ENCODE measurements at places on chromosomes 7 and 10.

DNA sequence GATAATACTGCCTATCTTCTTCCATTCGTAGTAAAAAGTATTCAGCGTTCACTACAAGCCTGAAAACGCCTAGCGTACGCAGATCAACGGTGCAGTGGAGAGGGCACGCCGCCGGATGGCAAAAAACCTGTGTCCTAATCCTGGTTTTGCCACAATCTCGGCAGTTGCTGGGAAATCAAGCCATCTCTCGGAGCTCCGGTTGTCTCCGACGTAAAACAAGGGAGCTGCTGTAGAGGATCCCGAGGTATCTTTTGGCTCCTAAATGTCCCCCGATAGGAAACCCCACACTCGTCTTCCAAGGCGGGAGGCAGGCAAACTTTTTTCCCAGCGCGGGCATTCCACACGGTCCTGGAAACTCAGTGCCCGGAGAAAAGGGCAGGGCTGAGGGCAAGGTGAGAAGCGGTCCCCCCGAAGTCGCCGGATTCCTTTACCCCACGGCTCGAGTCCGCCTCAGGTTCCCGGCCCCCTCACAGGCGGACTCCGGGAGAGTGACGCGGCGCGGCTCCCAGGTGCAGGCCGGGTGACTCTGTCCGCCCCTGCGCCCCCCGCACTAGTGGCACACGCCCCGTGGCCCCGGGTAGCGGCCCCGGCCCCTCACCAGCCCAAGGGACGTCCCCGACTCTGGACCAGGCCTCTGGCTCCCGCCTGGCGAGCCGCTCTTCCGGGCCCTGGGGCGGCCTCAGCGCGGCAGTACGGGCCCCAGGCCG is 649 bp downstream of the IDE start:
- no peak for DNase-seq

DNA sequence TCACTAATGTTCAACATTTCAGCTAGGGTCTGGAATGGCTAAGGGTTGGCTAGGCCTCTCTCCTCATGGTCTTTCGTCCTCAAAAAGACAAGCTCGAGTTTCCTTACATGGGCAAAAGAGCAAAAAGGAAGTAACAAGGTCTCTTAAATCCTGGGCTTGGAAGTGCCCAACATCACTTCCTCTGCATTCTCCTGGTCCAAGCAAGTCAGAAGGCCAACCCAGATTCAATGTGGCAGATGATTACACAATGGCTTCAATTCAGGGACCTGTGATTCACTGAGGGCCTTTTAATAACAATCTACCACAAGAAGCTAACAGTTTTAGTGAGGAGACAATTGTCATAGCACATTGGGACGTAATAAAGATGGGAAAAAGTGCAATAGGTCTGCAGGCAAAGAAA is 4.4 kb upstream of the NUP205 start:
- no peak for DNase-seq

DNA sequence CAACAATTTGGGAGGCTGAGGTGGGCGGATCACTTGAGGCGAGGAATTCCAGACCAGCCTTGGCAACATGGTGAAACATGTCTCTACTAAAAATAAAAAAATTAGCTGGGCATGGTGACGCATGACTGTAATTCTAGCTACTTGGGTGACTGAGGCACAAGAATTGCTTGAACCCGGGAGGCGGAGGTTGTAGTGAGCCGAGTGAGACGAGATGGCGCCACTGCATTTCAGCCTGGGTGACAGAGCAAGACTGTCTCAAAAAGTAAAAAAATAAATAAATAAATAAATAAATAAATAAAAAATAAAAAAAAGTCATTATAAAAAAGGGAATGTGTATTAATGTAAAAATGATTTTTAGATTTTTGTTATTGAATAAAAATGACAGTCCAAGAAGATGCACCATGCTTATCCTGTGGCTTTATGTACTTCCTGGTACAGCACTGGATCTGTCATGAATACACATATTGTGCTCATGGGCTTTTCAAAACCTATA is 658.8 kb upstream of the LRRN3 start:
- no peak for DNase-seq

- DNase-seq, result no peak
Observed at GRCh38 chr10:86100581-86101061, 266.0 kb downstream of the GRID1 start.

DNA sequence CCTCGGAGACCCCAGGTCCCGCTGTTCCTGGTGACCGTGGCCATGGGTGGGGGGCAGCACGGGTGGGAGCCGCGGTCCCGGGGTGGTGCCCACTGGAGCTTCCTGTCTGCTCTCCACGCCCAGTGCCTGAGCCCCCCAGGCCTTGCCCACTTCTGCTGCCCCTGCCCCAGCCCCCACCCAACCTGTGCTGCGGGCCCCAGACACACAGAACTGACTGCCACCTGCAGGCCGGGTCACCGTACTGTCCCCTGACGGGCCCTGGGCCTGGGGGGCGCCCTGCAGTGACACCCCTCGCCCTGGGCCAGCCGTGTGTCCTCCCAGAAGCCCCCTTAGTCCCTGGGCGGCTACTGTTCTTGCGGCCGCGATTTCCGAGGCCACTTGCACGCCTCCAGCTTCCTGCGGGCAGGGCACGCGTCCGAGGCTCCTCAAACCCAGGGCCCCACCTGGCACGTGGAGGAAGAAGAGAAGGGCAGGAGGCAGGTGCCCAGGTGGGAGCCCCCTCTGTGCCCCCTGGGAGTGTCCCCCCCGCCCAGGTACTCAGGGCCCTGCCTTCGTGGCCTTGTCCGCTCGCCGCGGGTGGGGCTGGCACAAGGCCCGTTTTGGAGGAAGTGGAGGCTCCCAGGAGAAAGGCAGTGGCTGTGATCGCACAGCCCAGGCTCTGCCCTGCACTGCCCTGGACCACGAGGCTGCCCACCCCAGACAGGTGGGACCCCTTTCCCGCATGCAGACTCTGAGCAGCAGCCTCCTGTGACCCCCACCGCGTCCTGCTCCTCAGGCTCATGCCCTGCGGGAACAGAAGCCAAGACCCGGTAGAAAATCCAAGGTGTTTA is 10.4 kb downstream of the TMEM184A start:
- no peak for DNase-seq

GRCh38 chr10:51617576-51618235 is 81.7 kb downstream of the CSTF2T start:
- no peak for DNase-seq

DNA sequence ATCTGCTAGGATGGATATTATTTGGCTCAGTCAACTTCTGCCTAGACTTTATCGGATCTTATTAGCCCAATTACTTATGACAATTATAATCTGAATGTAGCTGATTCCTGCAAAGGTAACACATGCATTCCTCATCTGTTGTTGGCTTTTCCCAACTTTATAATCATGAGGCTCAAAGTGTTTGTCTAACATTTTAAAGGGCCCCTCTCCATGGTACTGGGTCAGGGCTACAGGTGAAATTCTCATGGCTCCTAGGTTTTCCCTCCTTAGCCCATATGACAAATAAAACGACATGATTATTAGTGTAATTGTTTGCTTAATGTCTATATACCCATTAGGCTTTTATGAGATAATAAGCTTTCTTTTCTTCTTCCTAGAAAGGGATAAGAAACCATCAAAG is 4.2 kb upstream of the LRGUK start:
- no peak for DNase-seq

DNA sequence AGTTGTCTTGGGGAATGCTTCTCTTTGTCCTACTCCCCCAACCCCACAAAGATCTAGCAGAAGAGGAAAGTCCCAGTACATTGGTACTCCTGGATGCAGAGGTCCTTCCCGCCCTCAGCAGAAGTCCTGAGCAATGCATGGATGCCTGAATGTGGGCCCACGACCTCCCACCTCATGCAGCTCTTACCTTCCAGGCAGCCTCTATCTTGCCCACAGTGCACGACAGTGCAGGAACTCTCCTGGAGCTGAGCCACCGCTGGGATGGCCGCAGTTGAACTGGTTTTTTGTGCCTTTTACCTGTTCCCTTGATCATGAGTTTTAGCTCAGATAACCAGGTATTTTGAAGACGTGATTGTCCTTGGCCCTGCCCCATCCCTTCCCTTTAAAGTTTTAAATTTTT is 37.9 kb downstream of the LRRC4 start:
- no peak for DNase-seq

GRCh38 chr10:86261941-86262687 is 104.5 kb downstream of the GRID1 start:
- DNase-seq, result no peak

- no peak for DNase-seq
Observed at GRCh38 chr10:112215342-112215774, 31.8 kb upstream of the GPAM start.

DNA sequence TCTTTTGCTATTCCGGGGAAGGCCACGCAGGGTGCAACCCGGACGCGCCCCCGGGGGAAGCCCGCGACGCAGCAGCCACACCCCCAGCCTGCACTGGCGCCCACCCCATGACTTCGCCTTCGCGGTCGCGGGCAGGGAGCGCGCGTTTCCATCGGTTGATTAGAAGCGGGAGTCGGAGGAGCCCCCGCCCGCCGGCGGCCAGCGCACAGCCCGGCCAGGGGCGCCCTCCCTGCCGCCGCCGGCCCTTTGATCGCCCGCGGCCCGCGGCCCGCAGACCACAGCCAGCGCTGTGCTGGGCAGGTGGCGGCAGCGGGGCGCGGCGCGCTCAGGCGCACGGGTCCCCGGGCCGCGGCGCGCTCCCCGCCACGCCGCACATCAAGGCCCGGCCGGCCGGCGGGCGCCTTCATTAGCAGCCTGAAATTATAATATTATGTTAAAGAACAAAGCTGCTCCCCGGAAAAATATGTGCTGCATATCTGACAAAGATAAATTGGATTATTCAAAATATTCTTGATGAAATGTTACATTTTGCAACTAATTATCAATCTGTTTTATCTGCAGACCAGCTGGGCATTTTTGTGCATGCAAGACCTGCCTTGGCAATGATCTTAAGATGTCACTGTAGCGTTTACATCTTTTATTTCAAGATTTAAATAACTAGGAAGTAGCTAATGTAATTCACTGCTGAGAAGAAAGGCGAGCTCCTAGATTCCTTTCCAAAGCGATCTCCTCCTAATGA is 160.7 kb upstream of the MKI67 start:
- DNase-seq, result no peak

- no peak for DNase-seq
Observed at GRCh38 chr10:101670635-101671034, 24.3 kb downstream of the FBXW4 start.

DNA sequence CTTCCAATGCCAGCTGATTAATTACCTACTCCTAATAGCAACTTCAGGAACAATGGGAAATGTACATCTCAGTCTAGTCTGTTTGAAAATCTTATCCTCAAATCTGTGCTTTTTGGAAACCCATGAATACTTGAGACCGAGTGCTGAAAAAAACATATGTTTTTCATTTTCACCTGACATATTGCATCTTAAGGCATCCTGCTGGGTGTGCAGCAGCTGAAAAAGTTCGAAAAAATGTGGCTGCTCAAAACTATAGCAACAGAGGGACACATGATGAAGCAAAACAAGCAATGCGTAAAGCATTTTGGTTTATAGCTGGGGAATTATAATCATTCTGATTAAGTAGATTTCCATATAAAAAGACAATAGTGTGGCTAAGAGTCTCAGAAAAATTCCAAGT is 218.0 kb downstream of the CREB5 start:
- DNase-seq, result no peak

DNA sequence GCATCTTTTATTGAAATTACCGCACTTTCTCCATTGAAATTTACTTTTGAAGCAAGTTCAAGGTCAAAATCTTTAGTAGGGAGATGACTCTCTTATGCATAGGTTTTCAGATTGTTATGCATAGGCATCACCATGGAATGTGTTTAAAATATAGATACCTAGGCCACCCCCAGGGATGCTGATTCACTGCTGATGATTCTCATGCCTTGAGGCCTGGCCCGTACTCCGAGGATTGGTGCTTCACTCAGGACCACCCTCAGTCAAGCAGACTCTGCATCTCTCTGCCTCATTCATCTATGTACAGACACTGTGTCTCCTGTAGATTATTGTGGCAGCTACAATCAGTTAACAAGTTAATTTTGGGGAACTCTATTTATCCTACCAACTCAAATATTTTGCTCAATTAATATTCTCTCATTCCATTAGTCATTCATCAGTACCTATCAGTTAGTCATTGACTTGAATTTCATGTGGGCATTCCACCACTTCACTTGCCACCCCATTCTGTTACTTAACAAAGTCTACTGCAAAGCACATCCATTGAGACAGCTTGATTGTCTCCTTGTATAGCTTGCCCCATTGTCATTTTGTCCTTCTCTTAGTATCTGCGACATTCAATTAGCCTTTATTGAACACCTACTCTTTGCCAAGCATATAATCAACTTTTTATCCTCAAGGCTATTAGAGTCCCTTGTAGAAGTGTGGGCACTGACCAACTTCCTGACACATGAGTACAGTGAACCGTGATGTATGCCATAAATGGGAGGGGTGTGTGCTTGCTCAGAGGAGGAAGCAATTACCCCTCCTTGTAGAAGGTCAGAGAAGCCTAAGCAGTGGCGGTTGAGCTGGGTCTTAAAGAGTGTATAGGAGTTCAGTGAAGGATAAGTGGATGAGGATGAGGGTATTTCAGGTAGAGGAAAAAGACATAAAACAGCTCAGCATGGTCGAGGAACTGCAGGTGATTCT is 255.6 kb upstream of the BMPER start:
- DNase-seq, result no peak

- no peak for DNase-seq
Observed at GRCh38 chr10:62460393-62460792, 86.2 kb downstream of the ZNF365 start.
